ENCODE measurements at places on chromosomes 1 and 21.

DNA sequence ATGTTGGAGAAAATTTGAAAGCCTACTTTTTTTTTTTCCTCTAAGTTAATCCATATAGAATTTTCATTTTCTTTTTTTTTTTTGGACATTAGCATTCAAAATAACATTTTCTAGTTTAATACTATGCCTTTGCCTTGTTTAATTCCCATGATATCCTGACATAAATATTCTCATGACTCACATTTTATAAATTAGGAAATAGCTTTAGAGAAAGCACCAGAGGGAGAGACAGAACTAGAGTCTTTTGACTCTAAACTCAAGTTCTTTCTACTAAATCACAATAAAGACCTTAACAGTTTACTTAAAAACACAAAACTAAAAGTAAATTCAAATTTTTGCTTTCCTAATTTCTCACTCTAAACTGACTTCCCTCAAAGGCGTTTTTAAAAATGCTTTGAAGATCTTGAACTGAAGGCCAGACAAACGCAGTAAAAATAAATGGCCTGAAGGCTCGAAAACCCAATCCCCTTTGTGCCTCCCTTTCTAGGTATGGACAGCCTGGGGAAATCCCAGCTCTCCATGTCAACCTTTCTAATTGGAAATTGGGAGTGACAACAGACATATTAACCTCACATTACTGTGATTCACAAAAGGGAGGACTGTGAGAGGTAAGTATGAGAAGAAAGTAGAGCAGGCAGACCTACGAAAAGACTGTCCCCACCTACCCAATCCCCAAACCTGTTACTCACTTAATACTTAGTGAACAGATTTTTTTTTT is 104.6 kb downstream of the ENAH start:
- no peak for DNase-seq

GRCh38 chr1:20588634-20589225 is at the start of gene CDA:
Gene CDA (plus strand): TSS chr1:20589097. CDS start chr1:20589130, 33 bp downstream.
- no peak for DNase-seq

DNA sequence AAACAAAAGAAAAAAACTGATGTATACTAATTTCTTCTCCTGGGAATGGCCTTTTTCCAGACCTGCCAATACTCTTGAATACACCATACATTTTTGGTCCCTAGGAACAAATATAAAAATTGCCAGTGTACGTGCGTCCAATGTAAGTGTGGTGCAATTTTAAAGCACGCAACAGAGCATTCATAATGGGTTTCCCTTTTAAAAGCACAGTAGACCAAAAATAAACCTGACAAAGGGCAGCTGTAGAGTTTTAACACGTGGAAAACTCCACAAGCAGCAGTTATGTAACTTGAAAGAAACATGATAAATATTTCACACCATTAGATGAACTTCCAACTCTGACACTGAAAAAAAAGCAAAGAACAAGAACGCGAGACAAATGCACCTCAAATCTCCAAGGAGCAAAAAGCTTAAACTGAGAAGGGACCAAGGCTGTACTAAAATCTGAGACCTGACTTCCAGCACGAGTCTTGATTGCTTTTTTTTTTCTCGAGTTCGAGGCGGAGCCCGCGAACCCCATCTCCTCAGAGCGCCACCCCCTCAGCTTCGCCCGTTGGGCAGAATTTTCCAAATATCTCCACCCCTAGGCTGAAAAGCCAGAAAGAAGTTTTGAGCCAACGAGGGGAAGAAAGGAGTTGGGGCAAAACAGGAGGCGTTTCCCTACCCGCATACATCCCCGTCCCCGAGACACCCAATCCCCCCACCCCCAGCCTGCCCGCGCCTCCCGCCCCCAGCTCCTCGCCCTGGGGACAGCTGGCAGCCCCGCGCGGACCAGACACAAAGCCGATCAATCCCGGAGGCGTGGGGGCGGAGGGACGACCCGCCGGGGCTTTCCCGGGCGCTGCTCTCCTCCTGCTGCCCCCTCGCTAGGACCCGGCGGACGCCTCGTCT is at the start of gene JAM2:
TSS of gene JAM2 (plus strand) at position 599 of the 891 bp plus-strand sequence. CDS start 564 bp downstream, outside the sequence.
- peak; percentile 51 for DNase-seq

- DNase-seq, result no peak
Observed at GRCh38 chr1:172951730-172952365, 98.9 kb downstream of the TNFSF18 start.

DNA sequence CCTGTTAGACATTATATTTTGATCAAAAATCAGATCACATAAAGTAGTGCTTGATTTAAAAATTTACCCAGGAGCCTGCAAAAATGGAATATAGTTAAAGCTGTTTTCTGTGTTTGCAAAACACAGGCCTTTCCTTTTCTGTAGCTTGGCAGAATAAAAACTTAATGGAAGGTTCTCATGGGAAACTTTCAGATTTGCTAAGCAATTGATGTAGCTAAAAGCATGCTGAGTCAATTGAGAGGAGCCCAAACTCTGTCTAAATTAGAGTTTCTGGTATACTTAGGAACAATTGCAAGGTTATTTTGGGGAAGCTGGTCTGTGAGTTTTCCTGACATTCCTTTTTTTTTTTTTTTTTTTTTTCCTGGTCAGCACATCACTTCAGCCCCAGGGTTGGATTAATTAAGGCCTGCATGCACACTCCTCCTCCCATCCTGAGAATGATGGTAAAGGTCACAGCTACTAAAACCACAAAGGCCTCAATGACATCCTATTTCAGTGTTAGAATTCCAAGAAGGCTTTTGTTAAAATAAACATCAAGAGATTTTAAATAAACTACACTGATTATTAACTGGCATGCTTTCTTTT is 608.7 kb downstream of the PLPP3 start:
- no peak for DNase-seq

- no peak for DNase-seq
Observed at GRCh38 chr1:235712812-235713211, 63.2 kb upstream of the GNG4 start.

- peak; percentile 16 for DNase-seq
Observed at GRCh38 chr1:41041614-41042270, 20.2 kb upstream of the SLFNL1 start.

GRCh38 chr21:42179316-42179715 is 39.6 kb upstream of the ABCG1 start:
- DNase-seq, result no peak

DNA sequence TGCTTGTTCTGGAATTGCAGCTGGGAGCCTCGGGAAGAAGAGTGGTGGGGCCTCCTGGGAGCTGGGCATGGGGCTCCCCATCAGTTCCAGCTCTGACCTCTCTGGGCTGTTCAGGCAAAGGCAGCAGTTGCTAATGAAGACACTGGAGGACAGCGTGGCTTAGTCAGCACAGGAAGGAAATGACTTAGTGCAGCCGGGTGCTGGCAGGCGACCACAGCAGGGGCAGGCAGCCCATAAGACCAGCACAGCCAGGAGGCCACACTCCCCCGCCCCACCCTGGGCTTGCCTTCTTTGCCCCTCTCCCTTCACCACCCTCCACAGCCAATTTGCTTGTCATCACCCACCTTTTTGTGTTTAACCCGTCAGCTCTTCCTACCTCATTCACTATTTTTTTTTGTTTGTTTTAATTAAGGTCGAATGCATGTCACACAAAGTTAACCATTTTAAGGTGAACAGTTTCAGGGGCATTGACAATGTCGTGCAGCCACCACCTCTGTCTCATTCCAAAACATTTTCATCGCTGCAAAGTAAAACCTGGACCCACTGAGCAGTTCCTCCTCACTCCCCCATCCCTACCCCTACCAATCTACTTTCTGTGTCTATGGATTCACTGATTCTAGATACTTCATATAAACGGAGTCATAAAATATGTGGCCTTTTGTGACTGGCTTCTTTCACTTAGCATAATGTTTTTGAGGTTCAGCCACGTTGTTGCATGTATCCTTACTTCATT is 10.9 kb downstream of the OLIG2 start:
- DNase-seq, result no peak

GRCh38 chr1:241857131-241857530 is 9.1 kb downstream of the EXO1 start:
- no peak for DNase-seq

- DNase-seq, result no peak
Observed at GRCh38 chr1:162527314-162527713, 29.7 kb downstream of the UHMK1 start.

GRCh38 chr1:247451388-247452010 is 6.4 kb downstream of the OR2B11 start:
- no peak for DNase-seq

- no peak for DNase-seq
Observed at GRCh38 chr1:154856049-154856448, 14.0 kb downstream of the KCNN3 start.

GRCh38 chr1:171366085-171366484 is 52.1 kb downstream of the FMO4 start:
- no peak for DNase-seq

GRCh38 chr1:32172621-32173245 is 6.7 kb upstream of the TXLNA start:
- DNase-seq, result no peak

GRCh38 chr1:37515185-37516034 is 844 bp upstream of the MEAF6 start:
- DNase-seq, result peak; percentile 37

DNA sequence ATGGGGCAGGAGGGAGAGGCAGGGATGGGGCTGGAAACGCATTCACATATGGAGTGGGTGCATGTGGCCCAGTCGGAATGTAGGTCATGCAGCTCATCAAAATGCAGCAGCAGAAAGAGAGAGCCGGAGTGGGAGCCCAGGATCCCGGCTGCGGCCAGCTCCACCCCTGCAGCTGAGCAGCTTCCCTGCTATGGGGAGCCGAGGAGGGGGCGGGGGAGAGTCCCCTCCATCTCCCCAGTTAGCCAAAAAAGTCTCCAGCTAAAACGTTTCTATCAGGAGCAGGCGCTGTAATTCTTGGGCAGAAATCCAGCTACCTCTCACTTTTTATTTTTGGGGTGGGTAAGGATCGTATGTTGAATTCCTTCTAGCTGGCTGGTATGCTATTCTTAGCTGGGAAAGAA is 39.7 kb downstream of the MRPL37 start:
- no peak for DNase-seq

GRCh38 chr21:33703750-33704606 is 61.7 kb downstream of the ITSN1 start:
- DNase-seq, result no peak

DNA sequence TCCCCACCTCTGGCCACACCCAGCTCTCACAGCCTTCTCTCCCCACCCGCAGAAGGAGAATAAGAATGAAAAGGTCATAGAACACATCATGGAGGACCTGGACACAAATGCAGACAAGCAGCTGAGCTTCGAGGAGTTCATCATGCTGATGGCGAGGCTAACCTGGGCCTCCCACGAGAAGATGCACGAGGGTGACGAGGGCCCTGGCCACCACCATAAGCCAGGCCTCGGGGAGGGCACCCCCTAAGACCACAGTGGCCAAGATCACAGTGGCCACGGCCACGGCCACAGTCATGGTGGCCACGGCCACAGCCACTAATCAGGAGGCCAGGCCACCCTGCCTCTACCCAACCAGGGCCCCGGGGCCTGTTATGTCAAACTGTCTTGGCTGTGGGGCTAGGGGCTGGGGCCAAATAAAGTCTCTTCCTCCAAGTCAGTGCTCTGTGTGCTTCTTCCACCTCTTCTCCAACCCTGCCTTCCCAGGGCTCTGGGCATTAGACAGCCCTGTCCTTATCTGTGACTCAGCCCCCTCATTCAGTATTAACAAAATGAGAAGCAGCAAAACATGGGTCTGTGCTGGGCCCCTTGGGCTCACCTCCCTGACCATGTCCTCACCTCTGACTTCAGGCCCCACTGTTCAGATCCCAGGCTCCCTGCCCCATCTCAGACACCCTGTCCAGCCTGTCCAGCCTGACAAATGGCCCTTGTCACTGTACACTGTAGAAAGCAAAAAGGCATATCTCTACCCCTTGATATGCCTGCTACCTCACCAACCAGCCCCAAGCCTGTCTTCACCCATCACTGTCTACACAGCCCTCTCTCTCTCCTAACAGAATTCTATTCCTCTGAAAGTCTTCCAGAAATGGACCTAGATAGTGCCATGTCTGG is 3.2 kb downstream of the S100A9 start:
- no peak for DNase-seq

GRCh38 chr1:47875036-47875435 is 122.1 kb downstream of the TRABD2B start:
- DNase-seq, result no peak

- no peak for DNase-seq
Observed at GRCh38 chr1:84969489-84970250, 27.2 kb downstream of the MCOLN2 start.

GRCh38 chr1:114104949-114105348 is 48.7 kb downstream of the SYT6 start:
- DNase-seq, result no peak

- DNase-seq, result no peak
Observed at GRCh38 chr21:34994766-34995631, 54.1 kb downstream of the RUNX1 start.

GRCh38 chr1:165069829-165070228 is 286.7 kb downstream of the LMX1A start:
- peak; percentile 95 for DNase-seq

GRCh38 chr1:214548988-214549387 is 2.4 kb downstream of the PTPN14 start:
- DNase-seq, result no peak

- peak; percentile 27 for DNase-seq
Observed at GRCh38 chr1:210264496-210265380, 32.1 kb downstream of the SERTAD4 start.

- DNase-seq, result no peak
Observed at GRCh38 chr21:34576041-34576511, 38.8 kb downstream of the RCAN1 start.

GRCh38 chr21:21740207-21740606 is 742.0 kb downstream of the NCAM2 start:
- no peak for DNase-seq

DNA sequence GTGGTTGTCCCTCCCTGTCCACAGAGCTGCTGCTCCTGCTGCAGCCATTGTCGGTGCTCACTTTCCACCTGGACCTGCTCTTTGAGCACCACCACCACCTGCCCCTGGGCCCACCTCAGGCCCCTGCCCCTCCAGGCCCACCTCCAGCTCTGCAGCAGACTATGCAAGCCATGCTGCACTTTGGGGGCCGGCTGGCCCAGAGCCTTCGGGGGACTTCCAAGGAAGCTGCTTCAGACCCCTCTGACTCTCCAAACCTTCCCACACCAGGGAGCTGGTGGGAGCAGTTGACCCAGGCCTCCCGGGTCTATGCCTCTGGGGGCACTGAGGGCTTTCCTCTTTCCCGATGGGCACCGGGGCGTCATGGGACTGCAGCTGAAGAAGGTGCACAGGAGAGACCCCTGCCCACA is 5.9 kb downstream of the RUSC1 start:
- no peak for DNase-seq

DNA sequence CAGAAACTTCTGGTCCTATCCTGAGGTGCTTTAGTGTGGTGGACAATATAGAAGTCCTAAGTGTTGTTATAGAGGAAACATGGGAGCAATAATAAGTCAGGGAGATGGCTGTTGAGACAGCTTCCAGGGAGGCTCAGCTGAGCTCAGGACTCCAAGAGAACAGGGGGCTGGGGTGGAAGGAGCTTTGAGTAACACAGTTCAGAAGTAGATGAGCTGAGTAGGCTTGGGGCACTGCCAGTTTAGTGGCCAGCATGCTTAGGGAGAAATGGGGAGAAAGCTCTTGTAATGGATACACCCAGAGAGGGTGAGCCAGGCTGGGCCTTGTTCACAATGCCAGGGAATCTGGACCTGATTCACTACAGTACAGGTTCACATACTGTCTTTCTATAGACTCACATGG is 201.6 kb downstream of the DAB1 start:
- no peak for DNase-seq
